Activated naive CD4-positive, alpha-beta T cell (primary cell): ENCODE measurements at places on chromosomes 3 and 15.

- DNase-seq, result no peak
Observed at GRCh38 chr3:196163666-196164493, 47.3 kb downstream of the ZDHHC19 start.

DNA sequence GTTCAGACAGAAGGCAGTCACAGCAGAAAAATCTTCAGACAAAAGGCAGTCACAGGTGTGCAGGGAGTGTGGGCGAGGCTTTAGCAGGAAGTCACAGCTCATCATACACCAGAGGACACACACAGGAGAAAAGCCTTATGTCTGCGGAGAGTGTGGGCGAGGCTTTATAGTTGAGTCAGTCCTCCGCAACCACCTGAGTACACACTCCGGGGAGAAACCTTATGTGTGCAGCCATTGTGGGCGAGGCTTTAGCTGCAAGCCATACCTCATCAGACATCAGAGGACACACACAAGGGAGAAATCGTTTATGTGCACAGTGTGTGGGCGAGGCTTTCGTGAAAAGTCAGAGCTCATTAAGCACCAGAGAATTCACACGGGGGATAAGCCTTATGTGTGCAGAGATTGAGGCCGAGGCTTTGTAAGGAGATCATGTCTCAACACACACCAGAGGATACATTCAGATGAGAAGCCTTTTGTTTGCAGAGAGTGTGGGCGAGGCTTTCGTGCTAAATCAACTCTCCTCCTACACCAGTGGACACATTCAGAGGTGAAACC, 27.6 kb downstream of the ZNF589 start:
- peak; percentile 58 for DNase-seq

DNA sequence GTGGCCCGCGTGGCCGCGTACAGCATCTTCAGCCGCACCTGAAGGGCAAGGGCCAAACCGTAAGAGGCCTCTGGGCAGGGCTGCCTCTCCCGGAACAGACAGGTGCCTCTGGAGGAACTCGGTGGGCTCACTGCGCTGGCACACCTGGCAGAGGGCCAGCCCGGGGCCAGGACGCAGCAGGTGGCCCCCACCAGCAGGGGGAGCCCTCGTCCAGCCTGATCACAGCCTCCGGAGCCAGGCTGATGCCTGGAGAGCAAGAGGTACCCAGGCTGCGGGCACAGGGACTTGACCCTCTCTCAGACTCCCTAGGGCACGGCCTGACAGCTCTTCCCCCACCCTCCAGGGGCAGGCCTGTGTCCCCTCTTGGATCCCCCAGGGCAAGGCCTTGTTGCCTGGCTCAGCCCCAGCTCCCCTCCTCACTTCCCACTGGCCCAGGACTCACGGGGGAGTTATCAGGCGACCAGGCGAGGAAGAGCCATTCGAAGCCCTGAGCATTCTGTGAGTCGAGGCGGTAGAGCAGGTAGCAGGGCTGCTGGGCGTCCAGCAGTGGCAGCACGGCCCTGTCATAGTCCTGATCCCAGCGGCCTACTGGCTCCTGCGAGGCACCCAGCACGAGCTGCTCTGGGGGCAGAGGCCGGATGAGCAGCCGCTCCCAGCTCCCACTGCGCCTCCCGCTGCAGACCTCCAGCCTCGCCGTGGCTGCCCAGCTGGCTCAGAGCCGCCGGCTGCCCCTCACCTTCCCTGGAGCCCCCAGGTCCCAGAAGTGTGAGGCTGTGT, 6.2 kb upstream of the TLR9 start:
- DNase-seq, result peak; percentile 80

GRCh38 chr15:24898715-24899272, 56.0 kb upstream of the SNRPN start:
- no peak for DNase-seq

- DNase-seq, result no peak
Observed at GRCh38 chr3:130504701-130505100, 12.3 kb upstream of the COL6A6 start.

GRCh38 chr15:40309344-40309862, 1.7 kb upstream of the PLCB2 start:
- DNase-seq, result no peak

- no peak for DNase-seq
Observed at GRCh38 chr3:14691719-14692118, 16.8 kb downstream of the C3orf20 start.

GRCh38 chr15:54481819-54482218, 503.6 kb downstream of the UNC13C start:
- no peak for DNase-seq

DNA sequence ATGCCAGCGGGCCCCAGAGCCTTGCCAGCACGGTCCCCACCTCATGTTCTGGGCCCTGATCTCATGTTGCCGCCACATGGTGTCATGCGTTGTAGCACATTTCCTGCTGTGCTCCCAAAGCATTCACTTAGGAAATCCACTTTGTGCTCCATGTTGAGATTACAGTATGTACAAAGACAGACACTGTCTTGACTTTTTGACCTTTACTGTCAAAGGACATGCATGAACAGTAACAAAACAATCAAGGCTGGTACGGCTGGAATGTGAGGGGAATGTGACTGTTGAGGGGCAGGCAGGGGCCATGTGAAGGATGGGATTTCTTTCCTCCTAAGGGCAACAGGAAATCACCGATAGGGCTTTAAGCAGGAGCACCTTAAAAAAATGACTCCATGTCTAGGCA, 53.3 kb upstream of the RPL32 start:
- DNase-seq, result no peak

- DNase-seq, result no peak
Observed at GRCh38 chr15:99446565-99447496, 119.0 kb upstream of the MEF2A start.

GRCh38 chr3:116759316-116759715, 49.7 kb downstream of the TUSC7 start:
- no peak for DNase-seq

GRCh38 chr3:149454746-149455145, 19.8 kb upstream of the TM4SF4 start:
- no peak for DNase-seq

DNA sequence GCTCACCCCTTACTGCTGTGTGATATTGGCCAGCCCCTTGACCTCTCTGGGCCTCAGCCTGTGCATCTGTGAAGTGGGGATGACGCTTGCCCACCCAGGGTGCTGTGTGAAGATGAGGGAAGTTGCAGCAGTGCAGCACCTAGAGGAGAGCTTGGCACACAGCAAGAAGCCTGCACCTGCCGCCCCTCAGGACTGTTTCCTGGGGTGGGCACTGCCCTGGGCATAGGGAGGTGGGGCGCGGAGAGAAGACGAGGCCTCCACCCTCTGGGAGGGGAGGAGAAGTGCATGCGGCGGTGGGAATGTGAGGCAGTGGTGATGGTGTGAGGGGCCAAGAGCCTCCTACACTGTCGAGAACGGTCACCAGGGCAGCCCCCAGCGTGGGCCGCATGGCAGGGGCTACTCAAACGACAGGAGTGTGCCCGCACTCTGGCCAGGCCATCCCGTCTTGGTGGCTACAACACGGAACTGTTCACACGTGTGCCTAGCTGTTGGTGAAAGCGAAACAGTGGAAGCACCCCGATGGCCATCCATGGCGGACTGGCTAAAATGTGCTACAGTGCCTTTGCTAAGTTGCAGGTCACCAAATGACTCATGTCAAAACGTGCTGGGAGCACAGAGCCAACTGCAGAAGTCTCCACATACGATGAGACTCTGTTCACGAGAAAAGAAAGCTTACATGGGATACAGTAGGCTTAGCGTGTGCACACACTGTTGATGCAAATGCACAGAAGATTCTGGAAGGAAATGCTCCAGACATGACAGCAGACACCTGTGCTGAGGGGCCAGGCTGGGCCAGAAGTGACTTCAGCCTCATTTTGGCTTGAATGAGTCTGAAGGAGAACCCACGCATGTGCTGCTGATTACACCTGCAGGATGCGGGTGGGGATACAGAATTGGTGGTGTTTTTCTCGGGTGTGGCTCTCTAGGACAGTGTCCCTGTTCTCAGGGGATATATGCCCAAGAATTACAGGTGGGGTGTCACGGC, 40.4 kb upstream of the IQSEC1 start:
- DNase-seq, result no peak

- no peak for DNase-seq
Observed at GRCh38 chr3:8143186-8143585, 358.4 kb upstream of the LMCD1 start.

GRCh38 chr15:52734329-52734728, 55.1 kb upstream of the ATOSA start:
- no peak for DNase-seq

- no peak for DNase-seq
Observed at GRCh38 chr15:27418726-27419125, 447.7 kb downstream of the GABRG3 start.

DNA sequence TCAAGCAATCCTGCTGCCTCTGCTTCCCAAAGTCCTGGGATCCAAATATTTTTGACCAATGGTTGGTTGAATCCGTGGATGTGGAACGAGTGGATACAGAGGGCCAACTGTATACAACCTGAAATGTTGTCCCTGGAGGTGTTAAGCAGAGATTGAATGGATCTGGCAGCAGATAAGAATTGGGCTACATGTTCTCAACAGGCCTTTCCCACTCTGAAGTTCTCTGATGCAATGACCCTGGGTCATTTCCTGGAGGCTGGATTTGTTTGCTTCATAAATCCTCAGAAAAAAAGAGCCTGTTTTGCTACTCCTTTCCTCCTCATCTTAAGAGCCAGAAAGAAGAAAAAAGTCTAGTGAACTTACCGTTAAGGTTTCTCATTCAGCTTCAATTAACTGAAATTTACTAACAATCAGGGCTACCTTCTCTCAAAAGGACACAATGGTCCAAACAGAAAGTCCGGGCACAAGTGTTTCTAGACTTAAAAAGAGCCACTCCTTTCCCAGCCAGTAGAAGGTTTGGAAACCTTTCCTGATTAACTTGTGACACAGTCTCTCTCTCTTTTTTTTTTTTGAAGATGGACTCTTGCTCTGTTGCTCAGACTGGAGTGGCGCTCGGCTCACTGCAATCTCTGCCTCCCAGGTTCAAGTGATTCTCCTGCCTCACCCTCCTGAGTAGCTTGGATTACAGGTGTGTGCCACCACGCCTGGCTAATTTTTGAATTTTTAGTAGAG, 6.5 kb downstream of the ARHGEF3 start:
- DNase-seq, result no peak

DNA sequence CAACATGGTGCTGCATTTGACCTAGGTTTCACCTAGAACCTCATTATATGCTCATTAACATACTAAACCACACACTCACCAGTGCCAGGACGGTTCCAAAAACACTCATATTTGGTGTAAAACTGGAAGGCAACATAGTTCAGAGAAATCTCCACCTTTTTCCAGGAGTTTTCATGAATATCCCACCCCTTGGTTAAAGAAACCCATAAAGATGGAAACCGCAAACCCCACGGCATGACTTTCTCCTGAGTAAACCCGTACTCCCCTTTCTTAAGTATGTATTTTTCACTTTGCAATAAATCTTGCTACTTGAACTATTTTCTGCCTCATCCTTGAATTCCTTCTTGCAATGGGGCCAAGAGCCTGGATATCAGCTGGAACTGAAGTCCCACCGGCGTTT, 379.3 kb downstream of the MAGI1 start:
- DNase-seq, result no peak

GRCh38 chr15:32113224-32113623, 82.9 kb downstream of the CHRNA7 start:
- no peak for DNase-seq

GRCh38 chr15:96858694-96859093, 528.2 kb downstream of the NR2F2 start:
- no peak for DNase-seq

DNA sequence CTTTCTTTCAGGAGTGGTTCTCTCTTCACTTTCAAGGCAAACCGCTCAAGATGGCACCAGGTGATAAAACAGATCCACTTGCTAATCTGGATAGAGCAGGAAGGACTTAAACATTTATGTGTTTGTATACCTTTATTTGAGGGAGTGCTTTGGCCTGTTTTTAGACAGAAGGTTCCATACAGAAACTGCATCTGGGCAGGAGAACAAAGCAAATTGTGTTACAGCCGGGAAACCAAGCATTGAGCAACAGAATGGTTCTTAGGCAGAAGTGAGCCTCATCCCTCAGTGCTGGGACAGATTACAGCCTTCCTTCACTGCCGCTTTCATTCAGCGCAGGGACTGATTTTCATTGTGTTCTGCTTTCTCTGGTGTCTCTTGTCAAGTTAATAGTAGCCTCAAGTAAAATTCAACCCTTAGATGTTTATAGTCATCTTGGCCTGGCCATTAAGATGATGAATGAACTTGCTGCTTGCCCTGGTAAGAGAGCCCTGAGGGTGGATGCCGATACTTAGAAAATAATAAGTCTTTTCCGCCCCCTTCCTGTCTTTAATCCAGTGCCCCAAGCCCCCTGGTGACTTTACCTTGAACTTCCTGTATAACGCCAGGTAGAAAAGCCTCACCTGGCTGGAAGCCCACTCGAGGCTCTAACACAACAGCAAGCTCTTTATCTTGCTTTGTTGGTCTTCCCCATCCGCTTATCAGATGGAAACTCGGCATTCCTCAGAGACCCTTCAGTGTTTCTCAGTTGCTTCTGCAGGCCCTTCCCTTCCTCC, 168.0 kb upstream of the CTDSPL start:
- DNase-seq, result no peak

DNA sequence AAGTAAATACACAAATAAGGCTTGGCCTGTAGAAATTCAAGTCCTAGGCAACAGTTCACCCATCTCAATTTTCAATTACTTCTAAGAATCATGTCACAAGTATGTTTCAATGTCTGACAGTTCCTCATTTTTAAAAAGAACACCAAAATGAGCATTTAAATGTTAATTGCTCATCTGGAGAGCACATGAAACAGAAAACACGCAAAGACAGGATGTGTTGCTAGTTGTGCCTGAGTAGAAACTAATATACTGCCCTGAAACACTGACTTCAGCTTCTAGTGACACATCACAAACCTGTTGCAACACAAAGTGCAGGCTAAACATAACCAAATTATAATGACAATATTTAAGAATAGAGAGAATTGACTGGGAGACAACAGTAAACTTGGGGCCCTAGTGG, 167.3 kb upstream of the THBS1 start:
- DNase-seq, result no peak

DNA sequence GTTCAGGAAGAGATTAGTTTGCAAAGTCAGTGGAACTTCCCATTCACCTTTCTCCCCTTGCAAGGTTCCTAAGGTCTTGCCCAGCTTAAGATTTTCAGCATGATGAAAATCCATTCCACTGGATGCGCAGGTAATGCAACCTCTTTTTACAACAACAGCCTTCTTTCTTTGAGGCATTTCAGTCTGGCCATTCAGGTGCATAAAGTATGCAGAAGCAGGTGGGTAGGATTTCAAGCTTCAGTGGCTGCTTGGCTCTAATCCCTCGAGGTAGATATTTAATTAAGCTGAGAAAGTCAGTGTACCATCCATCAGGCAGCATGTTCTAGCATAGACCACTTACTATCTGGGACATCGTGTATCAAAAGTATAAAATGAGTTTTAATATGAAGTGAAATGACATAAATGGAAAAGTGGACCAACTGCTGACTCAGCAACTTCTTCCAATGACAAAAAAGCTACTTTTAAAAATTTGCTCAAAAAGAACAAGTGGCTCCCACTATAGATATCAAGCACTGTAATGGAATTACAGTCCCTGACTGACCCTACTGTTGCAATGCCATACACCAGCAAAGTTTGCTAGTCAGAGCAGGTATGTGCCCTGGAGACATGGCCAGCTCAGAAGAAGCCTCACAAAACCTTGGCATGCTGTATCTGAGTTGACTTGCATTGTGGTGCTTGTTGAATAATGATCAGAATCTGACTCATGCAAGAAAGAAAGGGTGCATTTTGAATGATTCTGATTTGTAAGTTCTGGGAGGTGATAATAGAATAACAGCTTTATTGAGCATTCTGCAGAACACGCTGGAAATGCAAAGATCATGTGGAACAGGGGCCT, 459.9 kb upstream of the MCTP2 start:
- no peak for DNase-seq
